H1 (cell line): ENCODE measurements at places on chromosomes 5 and 9.
A peak's percentile ranks its signal among the peaks of the same experiment; 100 is the strongest.

DNA sequence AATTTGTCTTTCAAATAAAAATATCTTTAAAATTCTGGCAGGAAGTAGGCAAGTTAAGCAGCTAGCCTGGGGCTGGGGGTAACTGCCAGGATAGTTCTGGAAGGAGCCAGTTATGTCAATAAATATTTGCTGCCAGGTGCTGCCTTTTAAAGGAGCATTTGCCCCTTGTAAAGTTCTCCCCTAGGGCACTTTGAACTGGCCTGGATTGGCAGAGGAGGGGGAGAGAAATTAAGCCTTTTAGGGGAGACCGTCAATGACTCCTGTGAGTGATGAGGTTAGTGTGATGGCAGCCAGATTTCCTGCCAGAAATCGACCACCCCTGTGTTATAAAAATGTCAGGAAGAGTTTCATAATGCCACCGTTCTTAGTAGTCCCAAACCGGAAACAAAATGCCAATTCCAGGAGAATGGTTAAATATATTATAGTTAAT, 89.8 kb upstream of the ELL2 start:
- DNase-seq, result no peak

- no peak for DNase-seq
Observed at GRCh38 chr5:131250751-131251475, 12.9 kb upstream of the CDC42SE2 start.

- DNase-seq, result peak; percentile 98
Observed at GRCh38 chr9:137188490-137189296, at the start of the genes ANAPC2 and SSNA1. ANAPC2 (minus strand) TSS chr9:137188560; CDS start chr9:137188532, 28 bp downstream. SSNA1 (plus strand) TSS chr9:137188676; CDS start chr9:137188727, 51 bp downstream.

GRCh38 chr9:91726406-91727100, 223.5 kb downstream of the ROR2 start:
- DNase-seq, result no peak

- DNase-seq, result no peak
Observed at GRCh38 chr5:127297348-127298035, 6.9 kb downstream of the MEGF10 start.

- DNase-seq, result no peak
Observed at GRCh38 chr9:105751761-105752160, 57.4 kb downstream of the TMEM38B start.

DNA sequence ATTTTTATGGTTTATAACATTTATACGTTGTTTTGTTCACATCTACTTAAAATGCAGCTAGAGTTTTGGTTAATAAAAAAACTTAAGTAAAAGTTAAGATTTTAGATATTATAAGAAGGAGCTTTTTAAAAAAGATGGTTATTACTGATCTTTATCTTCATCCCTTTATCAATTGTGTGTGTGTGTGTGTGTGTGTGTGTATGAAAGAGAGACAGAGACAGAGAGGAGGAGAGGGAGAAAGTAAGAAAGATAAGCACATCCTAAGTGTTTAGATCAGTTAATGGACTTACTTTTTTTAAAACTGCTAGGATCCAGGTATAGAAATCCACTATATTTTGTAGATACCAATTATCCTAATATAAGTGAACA, 45.8 kb upstream of the RICTOR start:
- no peak for DNase-seq

GRCh38 chr5:167671176-167671575, 620.3 kb upstream of the WWC1 start:
- no peak for DNase-seq

GRCh38 chr9:137354845-137355760, 53.0 kb upstream of the NRARP start:
- no peak for DNase-seq

DNA sequence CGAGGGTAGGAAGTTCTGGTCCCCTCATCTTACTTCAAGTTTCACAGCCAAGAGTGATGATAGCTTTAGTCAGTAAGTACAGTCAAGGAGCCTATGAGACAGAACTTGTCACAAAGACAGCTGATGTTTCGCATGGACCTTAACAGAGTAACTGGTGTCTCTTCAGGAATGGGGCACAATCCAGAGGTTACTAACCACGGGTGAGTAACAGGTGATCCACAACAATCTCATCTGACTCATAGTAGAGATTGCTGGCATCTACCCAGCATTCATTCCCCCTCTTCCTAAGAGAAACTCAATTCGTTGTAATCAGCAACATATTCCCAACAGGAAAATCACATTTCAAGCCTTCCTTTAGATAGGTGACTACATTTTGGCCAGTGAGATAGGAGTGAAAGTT, 126.7 kb downstream of the SNX18 start:
- DNase-seq, result no peak

- DNase-seq, result no peak
Observed at GRCh38 chr9:125241863-125242739, 958 bp upstream of the HSPA5 start.

- no peak for DNase-seq
Observed at GRCh38 chr5:177234841-177235240, 68.7 kb downstream of the RAB24 start.

GRCh38 chr9:131031005-131031641, 22.1 kb downstream of the LAMC3 start:
- no peak for DNase-seq

DNA sequence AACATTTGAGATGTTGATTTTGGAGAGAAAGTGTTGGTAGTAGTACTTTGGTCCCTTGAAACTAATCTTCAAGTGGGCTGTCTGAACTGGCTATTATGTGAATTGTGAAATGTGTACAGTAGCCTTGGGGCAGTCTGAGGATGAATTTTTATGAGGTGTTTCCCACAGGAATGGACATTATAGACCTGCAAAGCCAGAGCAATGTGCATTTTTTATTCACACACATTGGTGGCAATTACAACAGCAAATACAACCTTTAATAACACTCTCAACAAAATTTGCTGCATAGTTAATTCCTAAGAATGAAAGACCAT, 147.0 kb downstream of the PAM start:
- DNase-seq, result no peak

- peak; percentile 79 for DNase-seq
Observed at GRCh38 chr5:35924950-35925722, 13.3 kb downstream of the CAPSL start.

- no peak for DNase-seq
Observed at GRCh38 chr9:133167096-133167730, 3.5 kb upstream of the GBGT1 start.

- DNase-seq, result no peak
Observed at GRCh38 chr9:6356904-6357303, 28.7 kb downstream of the TPD52L3 start.

DNA sequence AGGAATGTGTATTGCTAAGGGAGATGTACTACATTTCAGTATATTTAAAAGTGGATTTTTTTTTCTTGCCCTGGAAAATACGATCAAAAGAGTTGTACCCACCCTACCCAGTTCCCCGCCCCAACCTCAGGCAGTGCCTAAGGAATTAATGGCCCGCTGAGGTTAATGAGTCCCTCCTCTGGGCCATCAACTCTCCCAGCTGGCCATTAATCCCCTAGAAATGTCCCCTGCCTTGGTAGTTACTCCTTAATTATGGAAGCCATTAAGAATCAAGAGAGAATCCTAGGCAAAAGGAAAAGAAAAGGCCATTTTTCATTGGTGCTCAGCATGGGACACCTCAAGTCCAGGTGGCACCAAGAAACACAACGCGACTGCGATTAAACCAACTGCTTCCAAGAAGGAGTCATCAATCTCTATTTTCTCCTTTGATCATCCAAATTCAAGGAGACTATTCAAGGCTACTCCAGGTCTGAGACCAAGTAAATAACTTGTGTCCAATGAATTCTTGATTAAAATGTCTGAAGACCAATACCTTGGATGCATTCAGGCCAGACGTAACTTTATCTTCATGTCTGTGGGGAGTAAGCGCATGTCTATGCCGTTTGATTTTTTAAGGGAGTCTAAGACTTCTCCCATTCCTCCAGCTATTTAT, 1962.2 kb upstream of the WWC1 start:
- no peak for DNase-seq

- DNase-seq, result no peak
Observed at GRCh38 chr5:62620761-62621160, 42.1 kb downstream of the LRRC70 start.

DNA sequence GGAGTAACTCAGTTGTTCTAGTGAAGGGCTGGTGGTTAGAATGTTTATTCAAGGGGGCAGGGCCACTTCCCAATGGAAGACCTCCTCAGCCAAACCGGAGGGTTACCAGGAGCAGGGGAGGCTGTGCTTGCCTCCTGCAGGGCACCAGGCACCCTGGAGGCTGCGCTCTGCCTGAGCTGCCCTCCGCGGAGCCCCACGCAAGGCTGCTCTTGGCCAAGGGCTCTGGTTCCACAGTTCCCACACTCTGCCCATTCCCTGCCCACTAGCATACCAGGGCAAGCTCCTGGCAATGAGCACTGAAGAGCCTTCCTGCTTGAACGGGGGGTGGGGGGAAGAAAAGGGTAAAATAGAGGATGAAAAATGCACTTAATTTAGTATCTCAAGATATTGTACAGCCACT, 35.5 kb upstream of the PTCH1 start:
- DNase-seq, result peak; percentile 56

DNA sequence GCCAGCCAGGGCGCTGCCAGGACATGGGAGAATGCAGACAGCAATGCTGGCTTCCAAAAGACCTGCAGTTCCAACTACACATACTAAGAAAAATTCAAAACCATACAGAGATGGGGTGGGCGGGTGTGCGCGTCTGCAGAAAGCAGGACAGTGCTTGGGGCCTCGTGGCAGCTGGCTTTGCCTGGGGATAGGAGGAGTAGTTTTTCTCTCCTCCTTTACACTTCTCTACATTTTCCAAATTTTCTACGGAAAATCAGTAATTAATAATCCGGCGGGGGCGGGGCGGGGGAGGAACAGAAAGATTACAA, 43.6 kb upstream of the SARDH start:
- no peak for DNase-seq

DNA sequence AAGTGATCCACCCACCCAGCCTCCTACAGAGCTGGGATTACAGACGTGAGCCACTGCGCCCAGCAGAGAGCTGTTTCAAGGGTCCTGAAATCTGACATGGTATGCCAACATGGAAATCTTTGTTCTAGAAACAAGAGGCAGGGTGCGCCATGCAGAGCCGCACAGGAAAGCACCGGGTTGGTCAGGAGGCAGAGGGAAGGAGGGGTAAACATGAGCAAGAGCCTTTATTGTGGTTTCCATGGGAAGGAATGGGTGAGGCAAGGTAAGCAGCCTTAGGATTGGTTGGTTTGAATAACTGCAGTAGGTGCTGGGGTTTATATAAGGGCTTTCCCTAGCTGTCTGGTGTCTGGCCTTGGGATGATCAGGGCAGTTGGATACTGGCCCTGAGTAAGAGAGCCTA, 5.5 kb upstream of the EXOSC2 start:
- DNase-seq, result no peak

DNA sequence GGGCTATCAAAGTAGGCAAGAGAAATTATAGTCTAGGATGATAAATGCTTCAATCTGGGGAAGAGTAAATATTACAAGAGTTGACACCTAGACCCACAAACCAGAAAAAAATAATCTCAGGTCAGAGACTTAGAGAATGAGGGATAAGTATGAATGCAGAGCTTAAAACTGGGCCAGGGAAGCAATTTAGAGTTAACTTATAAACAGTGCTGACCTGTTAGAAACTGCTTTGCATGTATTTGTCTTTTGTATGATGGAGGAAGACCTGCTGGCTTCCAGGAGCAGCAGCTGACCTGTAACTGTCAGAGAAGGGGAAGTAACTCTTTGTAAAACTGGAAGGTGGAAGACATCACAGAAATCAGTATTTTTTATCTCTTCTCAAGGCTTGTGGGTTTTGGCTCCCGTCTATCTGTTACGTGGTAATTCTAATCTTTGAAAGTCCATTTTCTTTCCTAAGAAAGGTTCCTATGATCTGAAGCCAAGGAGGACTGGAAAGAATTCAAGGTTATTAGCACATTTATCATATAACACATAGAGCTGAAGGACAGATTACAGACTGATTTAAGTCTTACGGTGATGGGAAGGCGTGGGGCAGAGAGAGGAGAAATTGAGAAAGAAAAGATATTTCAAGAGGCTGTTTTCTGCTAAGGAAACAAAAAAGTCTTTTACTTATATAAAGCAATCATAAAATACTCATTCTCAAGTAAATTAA, 114.7 kb upstream of the ADAMTS19 start:
- DNase-seq, result no peak

DNA sequence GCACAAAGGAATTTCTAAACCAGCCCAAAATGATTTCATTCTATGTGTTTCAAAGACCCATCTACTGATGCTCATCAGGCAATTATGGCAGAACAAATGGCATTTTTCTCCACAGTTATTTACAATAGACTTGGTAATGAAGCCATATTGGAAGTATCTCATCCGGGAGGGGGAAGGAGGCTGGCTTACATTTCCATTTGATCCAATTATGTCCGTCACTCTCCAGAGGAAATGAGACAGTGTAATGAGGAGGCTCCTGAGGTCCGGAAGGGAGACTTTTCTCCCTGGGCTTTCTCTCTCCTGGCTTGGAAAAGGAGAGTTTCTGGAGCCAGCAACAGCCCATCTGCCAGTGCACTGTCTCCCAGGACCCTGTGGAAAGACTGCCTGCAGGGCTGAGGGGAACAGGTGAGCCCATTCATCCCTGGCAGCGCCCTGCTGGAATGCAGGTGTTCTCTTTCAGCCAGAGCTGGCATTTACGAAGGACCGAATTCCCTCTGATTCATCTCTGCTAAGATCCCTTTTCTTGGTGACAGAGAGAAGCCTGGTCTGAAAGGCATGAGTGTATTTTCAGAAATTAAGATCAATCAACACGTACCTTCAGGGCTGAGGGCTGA, 54.9 kb upstream of the SAP30L start:
- DNase-seq, result no peak

DNA sequence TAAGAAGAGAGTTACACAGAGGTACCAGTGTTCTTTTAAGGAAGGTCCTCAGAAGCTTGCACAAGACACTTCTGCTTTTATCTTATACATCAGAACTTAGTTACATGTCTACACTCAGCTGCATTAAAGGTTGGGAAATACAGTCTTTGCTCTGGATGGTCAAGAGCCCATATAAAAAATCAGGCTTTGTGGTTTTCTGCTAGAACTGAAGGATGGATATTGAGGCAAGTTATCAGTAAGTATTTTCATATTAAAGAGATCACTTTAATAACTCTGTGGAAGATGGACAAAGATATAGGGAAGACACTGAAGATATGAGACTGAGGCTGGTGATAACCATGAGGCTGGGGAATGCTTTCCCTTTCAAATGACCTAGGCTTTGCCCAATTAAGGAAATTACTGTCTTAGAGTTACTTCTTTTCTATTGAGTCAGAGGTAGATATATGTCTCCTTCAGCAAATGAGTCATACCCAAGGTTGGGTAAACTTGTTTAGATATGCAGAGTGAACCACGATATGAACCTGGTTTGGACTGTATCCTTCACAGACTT, 87.0 kb upstream of the TNC start:
- no peak for DNase-seq

- no peak for DNase-seq
Observed at GRCh38 chr5:3210531-3210930, 385.1 kb upstream of the IRX1 start.

- no peak for DNase-seq
Observed at GRCh38 chr9:88757406-88758010, 222.5 kb downstream of the NXNL2 start.
